ENCODE measurements at places on chromosomes 6 and 20.

DNA sequence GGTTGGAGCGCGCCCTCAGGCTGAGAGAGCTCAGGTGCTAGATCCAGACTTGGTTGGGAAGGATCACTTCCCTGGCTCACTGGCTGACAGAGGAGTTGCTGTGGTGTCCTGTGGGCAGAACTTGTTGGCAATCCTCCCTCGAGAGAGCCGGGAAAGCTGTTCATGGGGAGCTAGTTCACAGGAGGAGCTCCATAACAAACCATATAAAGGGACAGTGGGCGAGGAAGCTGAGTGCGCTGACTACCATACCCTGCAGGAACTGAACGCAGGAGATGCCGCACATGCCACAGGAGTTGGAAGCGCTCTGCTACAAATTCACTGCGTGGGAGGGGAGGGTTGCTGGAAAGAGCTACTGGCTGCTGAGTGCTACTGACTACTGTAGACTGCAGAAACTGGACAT is 243.2 kb downstream of the OGFRL1 start:
- peak; percentile 68 for DNase-seq

GRCh38 chr20:4683261-4683660 is 38.4 kb upstream of the PRND start:
- no peak for DNase-seq

GRCh38 chr6:144895313-144896278 is 610.5 kb downstream of the UTRN start:
- DNase-seq, result no peak

GRCh38 chr20:33977535-33977934 is 16.2 kb upstream of the RALY start:
- DNase-seq, result no peak

- DNase-seq, result peak; percentile 39
Measured at GRCh38 chr20:23050076-23050838, 785 bp upstream of the THBD start.
